ENCODE measurements at places on chromosomes 3 and 15. TPM values are rescaled to one million over a fixed set of nuclear protein-coding genes. Genes with fewer than 3 reads are reported as not detected.

DNA sequence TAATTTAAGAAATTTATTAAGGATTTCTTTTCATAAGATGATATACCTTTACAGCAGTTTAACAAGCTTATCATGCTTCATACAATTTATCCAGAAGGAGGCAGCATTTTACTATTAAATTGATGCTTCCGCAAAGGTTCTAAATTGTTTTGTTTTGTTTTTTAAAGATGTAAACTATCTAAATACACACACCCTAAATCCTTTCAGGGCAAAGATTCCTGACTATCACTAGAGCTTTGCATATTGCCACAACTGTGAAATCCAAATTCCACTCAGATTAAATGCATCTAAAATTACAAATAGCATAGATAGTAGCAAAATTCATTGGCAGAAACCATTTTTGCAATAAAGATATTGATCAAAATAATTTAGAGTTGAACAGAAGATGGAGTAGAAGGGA is 44.5 kb upstream of the CCNL1 start:
- no peaks in the 10 kb centered on the region for H3K36me3 ChIP-seq
- no peaks in the 10 kb centered on the region for H3K27me3 ChIP-seq
- no peaks in the 10 kb centered on the region for H3K4me1 ChIP-seq
- no peak overlapping the region for H3K4me3 ChIP-seq
- H3K27ac ChIP-seq: no peak overlapping the region
- DNase-seq: no peak

GRCh38 chr3:45670991-45671390 is 18.2 kb upstream of the SACM1L start:
- H3K4me1 ChIP-seq: peaks cover 29% of the 10 kb centered on the region
- H3K4me3 ChIP-seq: no peak overlapping the region
- peaks cover 63% of the 10 kb centered on the region for H3K36me3 ChIP-seq
- H3K27ac ChIP-seq: no peak overlapping the region
- no peaks in the 10 kb centered on the region for H3K27me3 ChIP-seq

DNA sequence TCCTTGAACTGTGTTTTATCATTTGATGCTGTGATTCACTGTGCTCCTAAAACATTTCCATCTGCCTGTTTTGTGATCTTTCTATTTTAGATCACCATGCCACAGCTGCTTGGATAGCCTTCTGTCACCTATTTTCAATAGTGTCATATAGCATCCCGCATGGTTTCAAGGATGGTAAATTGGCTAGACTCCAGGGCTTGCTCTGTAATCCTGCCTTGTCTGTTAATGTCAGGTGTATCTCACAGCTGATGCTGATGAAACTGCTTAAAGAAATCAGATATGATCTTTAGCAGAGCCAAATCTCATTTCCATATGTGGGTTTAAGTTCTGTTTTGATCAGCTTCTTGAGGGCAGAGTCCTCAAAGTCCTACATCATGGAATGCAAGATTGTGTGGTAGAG is 182.2 kb downstream of the UBE2E2 start:
- H3K27me3 ChIP-seq: no peaks in the 10 kb centered on the region
- H3K4me3 ChIP-seq: no peak overlapping the region
- no peak for DNase-seq

DNA sequence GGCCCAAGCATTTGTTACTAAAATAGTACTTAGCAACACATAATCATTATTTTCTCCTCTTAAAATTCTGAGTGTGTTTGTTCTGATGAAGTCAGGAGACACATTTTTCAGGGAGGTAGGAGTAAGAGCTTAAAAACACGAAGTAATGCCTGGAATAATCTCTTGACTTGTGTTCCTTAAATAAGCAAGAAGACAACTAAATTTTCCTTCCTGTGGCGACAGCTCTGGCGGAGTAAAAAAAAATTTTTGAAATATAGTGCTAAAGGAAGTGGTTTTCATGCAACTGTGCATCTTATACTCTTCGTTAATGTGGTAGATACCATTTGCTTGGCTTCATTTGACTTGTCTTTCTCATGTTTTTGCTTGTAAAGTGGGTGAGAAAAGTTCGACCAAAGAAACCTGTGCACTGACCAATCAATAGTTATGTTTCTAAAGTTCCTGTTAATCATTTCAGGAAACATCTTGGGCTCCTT is 11.1 kb upstream of the MBNL1 start:
- peaks cover 86% of the 10 kb centered on the region for H3K4me1 ChIP-seq
- H3K36me3 ChIP-seq: peaks cover 24% of the 10 kb centered on the region
- no peak for DNase-seq
- peak overlapping the region; percentile 95 for H3K27ac ChIP-seq
- no peaks in the 10 kb centered on the region for H3K27me3 ChIP-seq
- peak overlapping the region; percentile 56 for H3K4me3 ChIP-seq

GRCh38 chr3:161548301-161548700 is 51.7 kb downstream of the OTOL1 start:
- DNase-seq: no peak
- H3K4me1 ChIP-seq: no peaks in the 10 kb centered on the region
- H3K27me3 ChIP-seq: no peaks in the 10 kb centered on the region

The GP9 gene
- not detected for total RNA-seq

- no peaks in the 10 kb centered on the region for H3K4me1 ChIP-seq
- no peaks in the 10 kb centered on the region for H3K36me3 ChIP-seq
- no peaks in the 10 kb centered on the region for H3K27me3 ChIP-seq
- H3K4me3 ChIP-seq: no peak overlapping the region
- no peak for DNase-seq
Observed at GRCh38 chr3:102790747-102791325, 356.0 kb downstream of the ZPLD1 start.

The LRTM1 gene
- total RNA-seq: not detected

The ALG3 gene
- 52.3 TPM for total RNA-seq

DNA sequence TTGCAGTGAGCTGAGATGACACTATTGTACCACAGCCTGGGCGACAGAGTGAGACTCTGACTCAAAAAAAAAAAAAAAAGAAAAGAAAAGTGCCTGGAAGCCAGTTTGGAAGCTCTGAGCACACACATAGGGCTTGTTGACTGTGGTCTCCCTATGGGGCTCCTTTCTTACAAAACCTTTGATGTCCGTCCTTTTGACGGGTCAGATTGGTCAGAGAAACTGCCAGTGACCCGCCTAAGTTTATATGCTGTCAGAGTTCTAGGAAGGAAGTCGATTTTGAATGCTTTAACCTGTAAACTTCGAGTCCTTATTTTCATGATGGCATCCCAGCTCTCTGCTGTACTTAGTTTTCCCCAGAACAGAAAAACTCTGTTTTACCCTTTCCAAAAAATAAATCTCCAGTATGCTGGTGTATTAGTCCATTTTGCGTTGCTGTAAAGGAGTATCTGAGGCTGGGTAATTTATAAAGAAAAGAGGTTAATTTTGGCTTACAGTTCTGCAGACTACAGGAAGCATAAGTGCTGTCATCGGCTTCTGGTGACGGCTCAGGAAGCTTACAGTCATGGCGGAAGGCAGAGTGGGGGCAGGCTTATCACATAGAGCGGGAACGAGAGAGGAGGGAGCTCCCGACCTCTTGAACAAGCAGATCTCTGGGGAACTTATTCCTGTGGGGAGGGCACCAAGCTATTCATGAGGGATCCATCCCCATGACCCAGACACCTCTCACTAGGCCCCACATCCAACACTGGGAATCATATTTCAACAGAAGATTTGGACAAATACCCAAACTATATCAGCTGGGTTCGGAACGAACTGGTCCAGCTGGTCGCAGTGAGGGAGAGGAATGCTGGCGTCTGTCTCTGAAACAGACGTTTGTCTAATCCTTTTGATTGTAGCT is 72.3 kb downstream of the LMLN start:
- peaks cover 4% of the 10 kb centered on the region for H3K36me3 ChIP-seq
- no peak overlapping the region for H3K4me3 ChIP-seq
- DNase-seq: no peak
- H3K4me1 ChIP-seq: no peaks in the 10 kb centered on the region

The BSN gene
- total RNA-seq: 0.35 TPM

DNA sequence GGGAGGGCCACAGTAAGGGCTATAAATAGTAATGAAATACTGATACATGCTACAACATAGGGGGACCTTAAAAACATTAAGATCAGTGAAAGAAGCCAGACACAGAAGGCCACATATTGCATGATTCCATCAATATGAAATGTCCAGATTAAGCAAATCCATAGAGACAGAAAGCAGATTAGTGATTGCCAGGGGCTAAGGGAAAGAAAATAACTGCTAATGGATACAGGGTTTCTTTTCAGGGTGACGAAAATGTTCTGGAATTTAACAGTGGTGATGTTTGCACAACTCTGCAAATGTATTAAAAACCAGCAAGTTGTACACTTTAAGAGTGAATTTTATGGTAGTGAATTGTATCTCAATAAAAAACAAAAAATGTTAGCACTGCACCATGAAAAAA is 37.0 kb downstream of the PIK3R4 start:
- no peak for DNase-seq
- peaks cover 6% of the 10 kb centered on the region for H3K4me1 ChIP-seq
- H3K4me3 ChIP-seq: no peak overlapping the region
- H3K36me3 ChIP-seq: peaks cover 32% of the 10 kb centered on the region

GRCh38 chr15:71679223-71679792 is 131.0 kb upstream of the NR2E3 start:
- no peak overlapping the region for H3K4me3 ChIP-seq
- no peaks in the 10 kb centered on the region for H3K36me3 ChIP-seq
- DNase-seq: no peak
- H3K27me3 ChIP-seq: peaks cover 35% of the 10 kb centered on the region

The MEX3B gene
- 0.33 TPM for total RNA-seq

DNA sequence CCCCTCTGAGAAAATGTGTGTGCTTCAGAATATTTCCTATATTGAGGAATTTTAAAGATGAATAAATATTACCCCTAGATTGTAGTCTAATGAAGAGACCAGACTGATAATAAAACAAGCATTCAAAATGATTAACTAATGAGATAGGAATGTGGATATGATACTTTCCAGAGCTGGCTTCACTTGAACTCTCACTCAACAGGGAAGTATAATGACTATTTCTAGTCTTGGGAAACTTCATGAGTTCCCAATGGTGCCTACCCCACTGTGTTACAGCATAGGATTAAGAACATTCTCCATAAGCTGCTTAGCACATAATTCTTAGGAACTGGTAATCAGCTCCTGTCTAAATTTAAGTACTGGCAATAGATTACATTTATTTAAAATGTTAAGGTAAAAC is 261.5 kb upstream of the ZNF385D start:
- H3K27me3 ChIP-seq: no peaks in the 10 kb centered on the region
- H3K36me3 ChIP-seq: no peaks in the 10 kb centered on the region
- no peaks in the 10 kb centered on the region for H3K4me1 ChIP-seq
- no peak overlapping the region for H3K27ac ChIP-seq
- no peak overlapping the region for H3K4me3 ChIP-seq
- no peak for DNase-seq

DNA sequence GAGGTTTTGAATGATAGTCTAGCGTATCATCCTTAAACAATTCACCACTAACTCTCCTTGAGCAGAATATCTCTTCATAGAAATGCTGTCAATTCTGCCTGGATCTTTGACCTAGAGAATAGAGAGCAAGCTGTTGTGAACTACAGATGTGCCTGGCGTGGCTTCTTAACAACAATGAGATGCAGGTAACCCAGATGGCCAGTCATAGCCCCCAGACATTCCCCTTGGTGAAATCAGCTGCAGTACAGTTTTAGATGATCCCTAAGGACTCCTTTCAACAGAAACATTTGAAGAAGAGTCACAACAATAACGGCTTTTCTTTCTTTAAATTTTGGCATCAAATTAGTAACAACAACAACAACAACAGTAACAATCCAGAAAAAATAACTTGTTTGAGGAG is 1041.3 kb downstream of the ROBO1 start:
- H3K27ac ChIP-seq: no peak overlapping the region
- no peaks in the 10 kb centered on the region for H3K27me3 ChIP-seq
- no peak for DNase-seq
- peaks cover 8% of the 10 kb centered on the region for H3K4me1 ChIP-seq

DNA sequence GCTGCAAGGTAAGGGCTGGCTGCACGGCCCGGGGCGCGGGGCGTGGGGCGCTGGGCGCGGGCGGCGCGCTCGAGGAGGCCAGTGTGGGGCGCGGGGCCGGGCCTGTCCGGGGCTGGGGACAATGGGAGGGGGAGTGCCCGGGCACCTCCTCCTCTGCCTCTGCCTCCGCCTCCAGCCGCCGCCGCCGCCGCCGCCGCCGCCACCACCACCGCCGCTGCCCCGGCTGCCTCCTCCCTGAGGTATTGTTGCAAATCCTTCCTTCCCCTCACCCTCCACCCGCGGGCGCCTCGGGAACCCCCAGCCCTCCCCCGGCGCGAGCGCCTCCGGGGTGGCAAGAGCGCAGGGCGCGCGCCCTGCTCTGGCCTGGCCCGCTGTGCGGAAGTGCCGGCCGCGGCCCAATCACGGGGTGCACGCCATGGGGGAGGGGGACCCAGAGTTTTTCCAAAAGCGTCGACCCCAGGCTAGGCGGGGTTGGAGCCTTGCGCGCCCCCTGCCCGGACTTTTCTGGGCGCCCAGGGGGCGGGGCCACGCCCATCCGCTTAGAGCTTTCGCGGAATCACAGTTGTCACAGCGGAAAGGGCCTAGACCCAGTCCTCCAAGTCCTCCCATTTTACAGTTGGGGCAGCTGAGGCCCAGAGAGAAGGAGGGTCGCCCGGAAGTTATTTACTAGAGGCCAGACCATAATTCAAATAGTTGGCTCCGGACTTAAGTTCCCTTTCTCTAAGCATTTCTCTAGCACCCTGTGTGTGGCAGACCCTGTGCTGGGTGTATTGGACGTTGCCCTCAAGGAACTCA is at the start of gene LPP:
Gene LPP (plus strand): TSS at position 144 of the 795 bp plus-strand sequence. CDS start 251,964 bp downstream, outside the sequence.
- H3K4me1 ChIP-seq: peaks cover 44% of the 10 kb centered on the region
- H3K27me3 ChIP-seq: peaks cover 4% of the 10 kb centered on the region
- peaks cover under 1% of the 10 kb centered on the region for H3K36me3 ChIP-seq
- peak within 1 kb of the TSS; percentile 85 for H3K27ac ChIP-seq
- H3K4me3 ChIP-seq: peak within 1 kb of the TSS; percentile 86

The RTP1 gene
- total RNA-seq: not detected

The GOLGA6L6 gene
- total RNA-seq: not detected

The EPHA3 gene
- 0.20 TPM for total RNA-seq

DNA sequence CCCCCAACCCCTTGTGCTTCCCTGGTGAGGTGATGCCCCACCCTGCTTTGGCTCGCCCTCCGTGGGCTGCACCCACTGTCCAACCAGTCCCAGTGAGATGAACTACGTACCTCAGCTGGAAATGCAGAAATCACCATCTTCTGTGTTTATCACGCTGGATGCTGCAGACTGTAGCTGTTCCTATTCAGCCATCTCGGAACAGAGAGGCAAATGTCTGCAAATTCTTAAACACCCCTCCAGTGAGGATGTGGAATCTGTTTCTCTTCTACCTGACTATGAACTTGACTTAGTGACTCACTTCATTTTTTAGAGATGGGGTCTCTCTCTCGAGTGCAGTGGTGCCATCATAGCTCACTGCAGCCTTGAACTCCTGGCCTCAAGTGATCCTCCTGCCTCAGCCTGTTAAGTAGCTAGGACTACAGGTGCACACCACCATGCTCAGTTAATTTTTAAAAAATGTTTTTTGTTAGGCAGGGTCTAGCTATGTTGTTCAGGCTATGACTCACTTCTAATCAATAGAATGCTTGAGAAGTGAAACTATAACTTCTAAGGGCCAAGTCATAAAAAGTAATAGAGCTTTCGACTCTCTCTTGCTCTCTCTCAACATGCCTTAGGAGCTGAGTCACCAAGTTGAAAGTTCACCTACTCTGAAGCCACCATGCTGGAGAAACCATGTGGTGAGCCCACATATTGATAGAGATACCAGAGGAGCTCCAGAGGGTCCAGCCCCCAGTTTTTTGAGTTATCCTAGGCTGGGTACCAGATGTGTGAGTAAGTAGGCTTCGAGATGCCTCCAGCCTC is 11.5 kb upstream of the PARP14 start:
- no peaks in the 10 kb centered on the region for H3K36me3 ChIP-seq
- H3K27ac ChIP-seq: no peak overlapping the region
- no peak overlapping the region for H3K4me3 ChIP-seq
